Hematopoietic multipotent progenitor cell treated with erythropoietin and hydrocortisone succinate and interleukin-3 and kit ligand, for 15 days (in vitro differentiated cells): ENCODE measurements at places on chromosomes 3 and 15.

GRCh38 chr15:70342554-70343548 lies 245.1 kb upstream of the TLE3 start:
- no peak for DNase-seq

GRCh38 chr3:176583956-176584355 lies 613.3 kb downstream of the TBL1XR1 start:
- no peak for DNase-seq

GRCh38 chr15:89993349-89993748 lies 7.8 kb upstream of the ZNF710 start:
- DNase-seq, result no peak

GRCh38 chr15:44719293-44719999 lies 8.1 kb downstream of the B2M start:
- no peak for DNase-seq

DNA sequence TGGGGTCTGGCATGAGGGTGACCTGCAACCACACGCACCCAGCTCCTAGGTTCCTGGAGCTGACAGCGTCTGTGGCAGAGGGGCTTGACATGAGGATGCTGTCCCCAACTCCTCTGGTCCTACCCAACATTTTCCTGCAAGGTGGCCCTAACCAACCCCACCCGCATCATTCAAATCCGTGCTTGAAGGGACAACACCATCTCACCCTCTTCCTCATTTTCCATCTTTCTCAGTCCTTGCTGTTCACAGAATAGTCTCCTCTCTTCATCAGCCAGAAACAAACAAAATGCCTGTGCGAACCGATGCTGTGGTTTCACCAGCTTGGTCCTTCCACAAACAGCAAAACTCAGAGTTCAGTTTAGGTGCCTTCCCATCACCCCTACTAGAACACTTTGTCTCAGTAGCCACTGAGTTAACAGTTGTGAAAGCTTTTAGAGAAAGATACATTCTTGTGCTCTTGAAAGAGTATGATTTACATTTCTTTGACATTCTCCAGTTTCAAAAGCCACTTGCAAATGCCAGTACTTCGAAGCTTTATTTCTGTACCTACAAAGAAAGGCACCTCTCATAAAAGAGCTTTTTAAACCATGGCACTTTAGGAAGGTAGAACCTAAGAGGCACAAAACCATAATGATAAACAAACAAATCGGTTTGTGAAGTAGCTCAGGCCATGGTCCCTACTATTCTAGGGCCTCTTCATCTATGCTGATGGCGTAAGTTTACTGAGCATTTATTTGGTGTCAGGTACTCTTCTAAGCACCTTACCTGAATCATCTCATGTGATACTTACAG lies 360.1 kb downstream of the SHQ1 start:
- no peak for DNase-seq

DNA sequence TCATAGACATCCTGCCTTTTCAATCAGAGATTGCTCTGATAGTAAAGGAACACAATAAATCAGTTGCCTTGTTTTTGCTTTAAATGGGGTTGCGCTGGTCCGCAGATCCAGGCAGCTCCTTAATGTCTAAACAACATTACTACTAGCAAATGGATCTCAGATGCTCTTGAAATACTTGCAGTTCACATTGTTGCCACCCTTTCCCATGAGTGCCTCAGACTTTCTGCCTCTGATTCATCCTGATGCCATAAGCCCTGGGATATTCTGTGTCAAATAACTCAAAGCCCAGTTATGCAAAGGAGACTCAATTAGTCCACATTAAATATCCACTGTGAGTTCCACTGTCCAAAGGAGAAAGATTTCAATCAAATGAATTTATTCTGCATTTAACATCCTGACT lies 196.7 kb downstream of the PLCH1 start:
- no peak for DNase-seq
